Esophagus muscularis mucosa (tissue), 4 donors: ENCODE measurements at places on chromosomes 2 and 18. TPM values are rescaled to one million over a fixed set of nuclear protein-coding genes. Genes with fewer than 3 reads are reported as not detected.

GRCh38 chr2:218295029-218295428 lies 2.7 kb upstream of the TMBIM1 start:
- no peaks in the 10 kb centered on the region for H3K27me3 ChIP-seq
- H3K36me3 ChIP-seq, result no peaks in the 10 kb centered on the region
- H3K4me3 ChIP-seq, result no peak overlapping the region
- peaks cover 30% of the 10 kb centered on the region for H3K4me1 ChIP-seq
- no peak overlapping the region for H3K27ac ChIP-seq
- no peak for DNase-seq

GKN1 gene
- not detected for total RNA-seq

GRCh38 chr18:77911971-77912605 lies 662.4 kb downstream of the GALR1 start:
- H3K4me1 ChIP-seq, result no peaks in the 10 kb centered on the region
- H3K36me3 ChIP-seq, result no peaks in the 10 kb centered on the region
- no peak overlapping the region for H3K27ac ChIP-seq
- DNase-seq, result no peak
- peaks cover 7% of the 10 kb centered on the region for H3K27me3 ChIP-seq
- no peak overlapping the region for H3K4me3 ChIP-seq

GRCh38 chr18:8849696-8850095 lies 144.3 kb downstream of the MTCL1 start:
- no peak for DNase-seq
- H3K4me3 ChIP-seq, result no peak overlapping the region
- no peak overlapping the region for H3K27ac ChIP-seq
- no peaks in the 10 kb centered on the region for H3K36me3 ChIP-seq

DRC1 gene
- not detected for total RNA-seq

UGT1A6 gene
- not detected for total RNA-seq

MTCL1 gene
- total RNA-seq, result 38.9 TPM

ERBB4 gene
- total RNA-seq, result under 0.01 TPM
